ENCODE measurements at places on chromosomes 1 and 21.

DNA sequence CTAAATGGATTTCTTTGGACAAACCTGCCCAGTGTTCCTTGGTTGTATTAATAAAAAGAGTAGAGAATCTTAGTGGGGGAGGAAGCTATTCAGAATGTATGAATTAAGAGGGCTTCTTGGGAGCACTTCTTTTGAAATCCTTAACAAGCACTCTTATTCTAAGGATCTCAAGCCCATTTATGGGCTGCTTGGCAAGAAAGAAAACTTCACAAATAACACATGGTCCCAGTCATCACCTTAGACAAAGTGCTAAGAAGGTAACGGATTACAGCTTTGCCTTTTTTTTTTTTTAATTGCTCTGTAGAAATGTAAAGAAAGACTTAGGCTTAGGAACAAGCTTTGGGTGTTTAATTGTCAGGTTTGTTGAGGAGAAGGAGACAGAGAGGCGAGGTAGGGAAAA is 76.6 kb upstream of the IPO9 start:
- DNase-seq = no peak

DNA sequence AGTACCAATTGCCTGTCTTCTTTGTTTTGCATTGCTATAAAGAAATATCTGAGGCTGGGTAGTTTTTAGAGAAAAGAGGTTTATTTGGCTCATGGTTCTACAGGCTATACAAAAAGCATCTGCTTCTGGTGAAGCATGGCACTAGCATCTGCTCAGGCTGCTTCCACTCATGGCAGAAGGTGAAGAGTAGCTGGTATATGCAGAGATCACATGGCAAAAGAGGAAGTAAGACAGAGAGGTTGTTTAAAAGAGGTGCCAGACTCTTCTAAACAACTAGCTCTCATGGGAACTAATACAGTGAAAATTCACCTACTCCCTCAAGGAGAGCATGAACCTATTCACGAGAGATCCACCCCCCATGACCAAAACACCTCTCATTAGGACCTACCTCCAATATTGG is 56.7 kb upstream of the GUCA2B start:
- DNase-seq = no peak

DNA sequence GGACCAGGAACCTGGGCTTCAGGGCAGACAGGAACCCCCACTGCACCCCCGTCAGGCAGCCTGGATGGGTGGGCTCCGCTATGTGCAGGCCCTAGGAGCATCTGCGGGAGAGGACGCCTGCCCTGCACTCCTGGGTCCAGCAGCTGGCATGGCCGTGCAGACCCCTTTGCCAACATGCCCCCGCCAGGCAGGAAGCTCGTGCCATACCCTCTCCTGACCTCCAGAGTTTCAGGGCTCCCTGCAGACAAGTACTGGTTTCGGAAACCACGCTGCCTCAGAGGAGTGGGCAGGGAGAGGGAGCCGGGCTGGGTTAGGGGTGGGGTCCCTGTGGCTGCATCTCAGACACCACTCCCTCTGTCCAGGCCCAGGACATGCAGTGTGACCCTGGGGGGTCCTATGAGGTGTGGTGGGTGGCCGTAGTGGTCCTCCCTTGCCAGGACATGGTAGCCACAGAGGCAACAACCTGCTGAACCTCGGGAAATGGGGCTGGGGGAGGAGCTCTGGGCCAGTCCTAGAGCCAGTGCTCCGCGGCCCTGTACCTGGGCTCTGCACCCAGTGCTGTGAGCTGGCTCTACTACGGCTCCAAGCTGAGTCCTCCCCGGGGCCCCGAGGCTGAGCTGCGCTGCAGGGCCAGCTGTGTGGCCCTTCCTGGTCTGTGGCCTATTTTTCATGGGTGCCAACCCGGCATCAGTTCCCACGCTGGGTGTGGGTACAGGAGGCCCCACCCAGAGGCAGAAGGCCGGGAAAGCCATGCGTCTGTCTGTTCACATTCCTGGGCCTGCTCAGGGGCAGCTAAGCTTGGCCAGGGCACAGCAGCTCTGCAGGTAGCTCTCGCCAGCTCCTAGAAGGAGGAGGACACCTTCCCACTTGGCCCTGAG is 1.4 kb downstream of the PLEKHN1 start:
- no peak for DNase-seq

DNA sequence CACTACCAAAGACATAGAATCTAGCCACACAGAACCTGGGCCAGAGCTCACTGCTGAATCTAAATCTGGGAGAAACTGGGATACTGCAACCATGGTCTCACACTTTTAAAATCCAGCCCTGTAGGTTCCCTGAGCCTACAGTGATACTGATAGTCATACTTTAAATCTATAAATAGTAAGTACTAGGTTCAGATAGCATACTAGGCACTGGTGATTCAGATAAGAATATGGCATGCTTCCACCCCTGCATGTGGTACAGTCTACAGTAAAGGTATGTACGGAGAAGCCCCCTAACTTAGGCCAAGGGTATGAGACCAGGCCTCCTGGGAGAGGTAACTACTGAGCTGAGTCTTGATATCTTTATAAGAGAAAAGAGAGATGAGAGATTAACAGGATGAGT is 193.3 kb upstream of the HMGB4 start:
- DNase-seq = no peak

DNA sequence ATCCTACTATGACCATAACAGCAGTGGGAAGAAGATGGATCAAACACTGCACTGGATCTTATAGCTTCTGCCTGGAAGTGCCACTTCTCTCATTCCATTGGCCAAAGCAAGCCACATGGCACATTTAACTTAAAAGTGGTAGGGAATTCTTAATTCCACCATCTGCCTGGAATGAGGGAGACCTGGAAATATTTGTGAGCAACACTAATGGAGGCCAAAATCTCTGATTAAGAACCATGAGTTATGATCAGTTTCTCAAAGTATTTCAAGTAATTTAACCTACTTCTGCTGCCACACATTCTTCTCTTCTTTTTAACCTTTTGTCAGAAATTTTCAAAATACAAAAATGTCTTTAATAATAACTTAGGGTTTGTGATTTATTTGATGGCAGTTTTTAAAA is 154.0 kb upstream of the C1orf87 start:
- DNase-seq = no peak

GRCh38 chr1:175174309-175175102 is 18.1 kb downstream of the KIAA0040 start:
- DNase-seq = no peak

DNA sequence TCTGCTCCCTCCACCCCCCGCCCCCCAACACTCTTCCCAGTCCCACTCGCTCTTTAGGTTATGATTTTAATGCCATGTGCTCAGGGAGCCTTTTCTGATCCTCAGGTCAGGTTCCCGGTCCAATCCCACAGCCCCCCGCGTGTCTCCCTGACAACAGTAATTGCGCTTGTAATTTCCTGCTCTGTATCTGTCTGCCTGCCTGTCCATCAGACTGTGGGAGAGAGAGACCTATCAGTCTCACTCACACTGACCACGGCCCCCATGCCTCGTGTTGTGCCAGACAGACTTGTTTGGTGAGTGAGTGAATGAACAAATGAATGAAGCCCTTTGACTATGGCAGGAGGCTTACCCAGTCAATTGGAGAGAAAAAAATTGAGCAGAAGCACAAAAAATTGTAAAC is 50.8 kb upstream of the ECE1 start:
- no peak for DNase-seq

DNA sequence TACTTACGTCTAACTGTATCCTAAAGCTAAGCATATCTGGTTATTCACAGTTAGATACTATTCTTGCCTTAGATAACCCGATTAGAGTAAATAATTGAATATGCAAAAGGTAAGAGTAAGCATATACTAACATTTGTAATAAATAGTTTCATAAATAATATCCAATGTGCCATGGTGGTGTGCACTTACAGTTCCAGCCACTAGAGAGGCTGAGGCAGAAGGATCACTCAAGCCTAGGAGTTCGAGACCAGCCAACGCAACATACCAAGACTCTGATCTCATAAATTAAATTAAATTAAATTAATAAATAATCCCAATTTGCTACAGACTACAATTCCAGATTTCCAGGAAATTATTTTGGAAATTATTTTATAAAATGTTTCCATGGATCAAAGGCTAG is 12.2 kb downstream of the ARID4B start:
- no peak for DNase-seq

DNA sequence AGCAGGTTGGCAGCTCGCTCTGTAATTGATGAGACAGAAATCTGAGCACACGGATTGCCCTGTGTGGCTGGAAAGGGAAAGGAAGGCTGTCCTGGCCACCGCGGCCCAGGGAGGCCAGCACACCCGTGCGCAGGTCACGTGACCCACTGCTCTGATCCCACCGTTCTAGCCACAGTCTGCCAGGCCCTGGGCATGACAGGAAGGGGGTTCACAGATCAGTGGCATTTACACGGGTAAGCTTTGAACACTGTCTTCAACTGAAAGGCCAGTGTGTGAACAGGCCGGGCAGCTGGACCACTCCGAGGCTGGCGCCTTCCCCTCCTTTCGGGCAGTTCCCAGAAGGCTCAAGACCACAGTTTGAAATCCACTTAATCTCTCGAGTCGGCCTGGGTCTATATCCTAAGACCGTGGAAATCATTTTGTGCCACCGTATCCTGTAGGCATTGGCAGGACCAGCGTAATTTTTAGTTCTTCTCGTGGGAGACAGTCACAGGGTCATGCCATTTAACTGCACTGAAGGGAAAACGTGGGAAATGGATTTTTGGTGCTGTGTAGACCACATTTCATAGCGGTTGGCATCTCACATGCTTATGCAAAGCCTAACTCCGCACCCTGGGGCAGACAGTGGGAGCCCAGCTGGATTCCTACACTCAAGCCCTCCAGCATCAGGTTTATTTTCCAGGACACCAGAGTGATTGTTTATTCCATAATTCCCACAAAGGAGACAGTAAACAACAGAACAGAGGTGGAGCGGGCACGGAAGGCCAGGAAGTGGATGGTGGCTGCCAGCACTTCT is 3.1 kb upstream of the ADARB1 start:
- DNase-seq = no peak

- no peak for DNase-seq
These were observed 158.9 kb upstream of the COA6 start for GRCh38 chr1:234214129-234214910.

- DNase-seq = no peak
These were observed 74.7 kb upstream of the OLIG2 start for GRCh38 chr21:32951041-32951440.

GRCh38 chr21:35920436-35920835 is 139.9 kb downstream of the SETD4 start:
- no peak for DNase-seq

DNA sequence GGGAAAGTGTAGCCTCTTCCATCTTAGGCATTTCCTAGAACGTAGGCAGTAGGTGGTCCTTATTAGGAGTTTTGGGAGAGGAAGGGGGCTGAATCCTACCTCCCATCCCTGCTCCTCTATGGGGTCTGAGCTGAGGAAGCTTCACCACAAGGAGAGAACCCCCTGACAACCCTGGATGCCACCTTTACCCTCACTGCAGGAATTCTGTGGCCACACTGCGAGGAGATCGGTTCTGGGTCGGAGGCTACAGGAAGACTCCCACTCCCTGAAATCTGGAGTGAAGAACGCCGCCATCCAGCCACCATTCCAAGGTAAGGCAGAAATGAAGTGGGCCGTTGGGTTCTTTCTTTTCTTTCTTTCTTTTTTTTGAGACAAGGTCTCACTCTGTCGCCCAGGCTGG is 1.5 kb downstream of the MX1 start:
- DNase-seq = no peak

- DNase-seq = no peak
These were observed 1863.5 kb downstream of the MRPL39 start for GRCh38 chr21:23743821-23744220.

DNA sequence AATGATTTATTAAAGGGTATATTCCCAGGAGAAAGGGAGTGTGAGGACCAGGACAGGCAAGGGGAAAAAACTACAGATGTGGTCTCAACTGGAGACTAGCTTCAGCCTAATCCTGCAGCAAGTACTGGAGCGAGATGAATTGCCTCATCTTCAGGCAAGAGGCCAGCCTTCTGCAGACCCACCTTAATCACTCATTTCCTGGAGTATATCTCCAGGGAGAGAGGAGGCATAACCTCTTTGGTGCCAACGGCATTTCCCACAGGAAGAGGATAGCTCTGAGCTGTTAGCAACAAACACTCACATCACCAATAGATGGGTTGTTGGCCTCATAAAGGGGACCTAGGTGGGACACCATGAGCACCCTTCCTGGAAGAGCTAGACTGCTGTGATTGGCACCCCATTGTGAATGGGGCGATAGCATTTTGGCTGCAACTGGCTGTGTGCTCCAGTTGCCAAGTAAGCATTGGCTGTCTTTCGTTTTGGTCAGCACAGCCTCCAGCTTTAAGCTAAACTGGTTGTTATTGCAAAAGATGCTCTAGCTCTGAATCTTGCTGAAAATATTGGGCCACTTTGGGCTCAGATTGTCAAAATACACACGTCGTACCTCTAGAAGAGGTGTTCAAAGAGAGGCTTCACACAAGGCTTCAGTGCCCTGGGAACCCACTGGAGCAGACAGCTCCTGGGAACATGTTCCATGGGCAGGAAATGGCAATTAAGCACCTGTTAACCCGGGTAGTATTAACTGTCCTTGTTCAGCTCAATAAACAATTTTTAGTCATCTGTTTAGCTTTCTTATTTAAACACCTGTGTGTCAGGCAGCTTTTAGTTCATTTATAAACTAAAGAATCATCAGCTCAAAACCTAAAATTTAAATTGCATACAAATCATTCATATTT is 314.8 kb upstream of the C1orf87 start:
- no peak for DNase-seq

- no peak for DNase-seq
These were observed 6.0 kb downstream of the TXNIP start for GRCh38 chr1:145990249-145990855.

GRCh38 chr1:79827446-79827845 is 820.9 kb upstream of the ADGRL4 start:
- DNase-seq = no peak

DNA sequence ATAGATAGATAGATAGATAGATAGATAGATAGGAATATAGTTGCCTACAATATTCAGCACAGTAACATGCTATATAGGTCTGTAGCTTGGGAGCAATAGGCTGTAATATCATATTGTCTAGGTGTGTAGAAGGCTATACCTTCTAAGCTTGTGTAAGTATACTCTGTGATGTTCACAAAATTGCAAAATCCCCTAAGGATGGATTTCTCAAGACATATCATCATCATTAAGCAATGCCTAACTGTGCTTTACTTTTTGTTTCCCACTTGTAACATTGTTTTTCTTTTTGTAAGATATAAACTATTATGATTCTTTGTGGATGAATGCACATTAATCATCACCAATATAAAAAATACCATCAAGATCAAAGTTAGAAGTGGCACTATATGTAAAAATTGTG is 1905.6 kb downstream of the NCAM2 start:
- no peak for DNase-seq

- DNase-seq = no peak
These were observed 60.3 kb upstream of the KCNK2 start for GRCh38 chr1:215022204-215022603.

DNA sequence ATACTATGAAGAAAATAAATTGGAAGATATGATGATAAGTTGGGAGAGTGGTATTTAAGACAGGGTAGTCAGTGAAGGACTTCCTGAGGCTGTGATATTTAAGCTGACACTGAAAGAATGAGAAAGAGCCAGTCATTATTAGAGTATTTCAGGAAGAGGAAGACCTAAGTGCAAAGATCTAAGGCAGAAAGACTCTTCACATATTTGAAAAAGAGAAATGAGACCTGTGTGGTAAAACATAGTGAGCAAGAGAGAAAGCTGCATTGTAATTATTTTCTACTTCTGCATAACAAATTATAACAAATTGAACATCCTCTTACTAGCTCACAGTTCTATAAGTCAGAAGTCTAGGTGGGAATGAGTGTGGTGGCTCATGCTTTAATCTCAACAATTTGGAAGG is 34.6 kb upstream of the DOCK7 start:
- no peak for DNase-seq

- DNase-seq = no peak
These were observed 536.6 kb downstream of the RWDD3 start for GRCh38 chr1:95770581-95770980.

- DNase-seq = no peak
These were observed 6.8 kb downstream of the C1orf167 start for GRCh38 chr1:11768821-11769220.
